ENCODE measurements at places on chromosomes 3 and 15. TPM values are rescaled to one million over a fixed set of nuclear protein-coding genes. Genes with fewer than 3 reads are reported as not detected.

The CACNA2D3 gene
- not detected for total RNA-seq

The TMEM42 gene
- 10.2 TPM for total RNA-seq

The ZNF80 gene
- total RNA-seq, result not detected

The IL20RB gene
- total RNA-seq, result 0.73 TPM

The QARS1 gene
- total RNA-seq, result 310 TPM

The KLHL40 gene
- not detected for total RNA-seq

The PP2D1 gene
- total RNA-seq, result not detected

The LRRC34 gene
- 3.8 TPM for total RNA-seq

The CSPG4 gene
- total RNA-seq, result 2.9 TPM

The RPL14 gene
- total RNA-seq, result 543 TPM

The TRIM71 gene
- 0.17 TPM for total RNA-seq

The SV2B gene
- total RNA-seq, result not detected

The SGO1 gene
- 12.6 TPM for total RNA-seq

The LRRC31 gene
- total RNA-seq, result 0.04 TPM

The FMN1 gene
- 2.9 TPM for total RNA-seq

The GOLGA6A gene
- not detected for total RNA-seq

The TMC3 gene
- not detected for total RNA-seq

The COL6A5 gene
- not detected for total RNA-seq
